Eye (tissue), 1 donor: ENCODE measurements at places on chromosomes 7 and 10.

DNA sequence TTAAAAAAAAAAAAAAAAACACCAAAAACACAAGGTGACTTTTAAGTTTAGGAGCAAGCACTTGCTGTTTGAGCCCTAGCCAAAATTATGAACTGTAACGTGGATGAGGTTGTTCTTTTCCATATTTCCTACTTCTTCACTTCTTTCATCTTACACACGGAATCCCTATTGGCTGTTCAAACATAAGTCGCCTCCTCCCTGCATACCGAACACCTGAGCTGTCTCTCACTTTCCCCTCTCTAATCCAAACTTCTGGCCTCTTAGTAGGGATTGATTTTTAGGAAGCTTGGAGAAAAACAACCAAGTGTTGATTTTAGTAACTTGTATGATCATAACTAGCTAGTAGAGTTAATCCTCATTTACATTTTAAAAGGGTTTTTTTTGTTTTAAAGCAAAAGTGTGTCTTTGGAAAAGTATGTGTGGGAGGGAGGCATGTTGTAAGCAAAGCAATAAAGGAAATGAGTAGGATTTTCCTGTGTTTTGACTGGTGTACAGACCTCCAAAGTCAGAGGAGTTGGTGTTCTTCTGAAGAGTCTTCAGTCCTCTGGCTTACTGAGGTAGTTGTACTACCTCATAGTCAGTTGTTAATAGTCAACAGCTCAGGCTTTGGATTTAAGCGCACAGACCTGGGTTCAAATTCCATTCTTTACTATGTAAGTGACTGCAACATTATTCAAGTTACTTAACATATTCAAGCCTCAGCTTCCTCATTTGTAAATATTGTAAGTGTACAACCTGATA is 39.3 kb downstream of the RABGEF1 start:
- DNase-seq: no peak

DNA sequence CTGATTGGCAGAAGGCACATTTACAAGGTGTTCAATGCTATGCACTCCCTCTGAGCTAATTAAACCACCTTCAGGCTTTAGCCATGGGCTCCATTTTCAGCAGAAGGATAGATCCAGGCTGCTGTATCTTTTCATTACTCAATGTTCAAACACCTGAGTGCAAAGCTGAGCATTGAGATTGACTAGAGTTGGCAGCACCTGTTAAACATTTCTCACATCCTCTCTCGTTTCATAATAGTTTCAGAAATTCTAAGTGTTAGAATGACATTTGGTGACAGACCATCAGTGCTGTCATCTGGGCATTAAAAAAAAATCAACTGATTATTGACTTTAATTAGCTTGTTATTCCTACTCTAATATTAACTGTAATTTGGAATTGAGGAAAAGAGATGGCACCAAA is 187.1 kb upstream of the SEMA3E start:
- no peak for DNase-seq

DNA sequence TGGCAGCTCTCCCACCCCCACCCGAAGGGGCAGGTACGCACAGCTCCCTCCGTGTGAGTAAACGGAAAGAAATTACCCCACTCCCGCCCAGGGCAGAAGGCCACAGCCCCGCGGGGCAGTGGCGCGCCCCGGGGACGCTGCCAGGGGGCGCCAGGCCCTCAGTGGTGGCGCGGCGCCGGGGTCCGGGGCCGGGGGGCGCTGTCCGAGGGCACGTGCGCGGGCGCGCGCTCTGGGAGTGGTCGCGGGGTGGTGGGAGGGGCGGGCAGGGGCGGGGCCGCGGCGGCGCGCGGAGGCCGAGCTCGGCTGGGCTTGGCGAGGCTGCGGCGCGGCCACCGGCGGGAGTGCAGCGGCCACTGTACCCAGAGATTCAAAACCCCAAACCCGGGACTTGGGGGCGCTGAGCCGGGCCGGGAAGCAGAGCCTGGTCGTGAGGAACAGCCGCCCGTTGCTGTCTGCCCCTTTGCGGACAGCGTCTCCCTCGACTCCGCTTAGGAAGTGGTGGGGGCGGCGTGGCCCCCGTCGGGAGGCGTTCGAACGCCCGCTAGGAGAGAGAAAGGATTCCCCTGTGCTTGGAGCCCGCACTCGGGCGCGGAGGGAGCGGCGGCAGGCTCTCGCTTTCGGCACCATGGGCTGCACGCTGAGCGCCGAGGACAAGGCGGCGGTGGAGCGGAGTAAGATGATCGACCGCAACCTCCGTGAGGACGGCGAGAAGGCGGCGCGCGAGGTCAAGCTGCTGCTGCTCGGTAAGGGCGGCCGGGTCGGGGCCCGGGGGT is at the start of gene GNAI1:
GNAI1 (plus strand) TSS at position 296 of the 773 bp plus-strand sequence; CDS start at position 626, 330 bp downstream.
- DNase-seq: peak; percentile 93

DNA sequence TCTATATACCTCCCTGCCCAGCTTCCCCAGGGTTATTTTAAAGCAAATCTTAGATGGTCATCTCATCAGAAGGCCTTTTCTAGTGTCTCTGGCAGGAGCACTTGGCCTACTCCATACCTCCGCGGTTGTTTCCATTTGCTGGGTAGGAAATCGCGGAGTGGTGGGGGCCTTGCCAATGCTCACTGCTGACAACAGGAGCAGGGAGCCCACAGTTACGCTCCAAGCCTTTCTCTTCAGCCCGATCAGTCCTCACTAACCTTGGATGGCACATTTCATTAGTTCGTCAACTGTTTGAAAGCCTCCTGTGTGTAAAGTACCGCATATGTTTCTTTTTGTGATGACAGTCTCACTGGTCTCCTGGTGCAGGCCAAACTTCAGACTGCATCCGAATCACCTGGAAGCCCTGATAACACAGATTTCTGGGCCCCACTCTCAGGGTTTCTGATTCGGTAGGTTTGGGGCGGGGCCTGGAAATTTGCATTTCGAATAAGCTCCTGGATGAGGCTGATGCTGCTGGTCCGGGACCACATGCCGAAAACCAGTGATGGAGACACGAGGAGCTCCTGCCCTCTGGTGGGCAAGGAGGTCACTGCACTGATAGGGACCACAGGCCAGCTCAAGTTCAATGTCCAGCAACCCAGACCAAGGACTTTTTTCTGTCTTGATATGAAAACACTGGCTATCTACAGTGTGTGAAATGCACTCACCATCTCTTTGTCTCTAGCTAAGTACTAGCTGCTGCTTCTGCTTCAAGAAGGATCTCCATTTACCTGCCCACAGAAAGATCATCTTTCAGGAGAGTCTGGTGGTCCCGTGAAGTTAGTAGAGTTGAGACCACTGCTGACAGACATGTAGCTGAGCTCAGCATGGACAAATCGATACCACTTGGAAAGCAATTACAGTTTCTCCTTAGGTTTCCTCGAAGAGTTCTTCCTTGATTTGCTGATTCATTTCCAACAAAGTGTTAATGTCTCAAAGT is 14.0 kb downstream of the LRGUK start:
- DNase-seq: peak; percentile 84

DNA sequence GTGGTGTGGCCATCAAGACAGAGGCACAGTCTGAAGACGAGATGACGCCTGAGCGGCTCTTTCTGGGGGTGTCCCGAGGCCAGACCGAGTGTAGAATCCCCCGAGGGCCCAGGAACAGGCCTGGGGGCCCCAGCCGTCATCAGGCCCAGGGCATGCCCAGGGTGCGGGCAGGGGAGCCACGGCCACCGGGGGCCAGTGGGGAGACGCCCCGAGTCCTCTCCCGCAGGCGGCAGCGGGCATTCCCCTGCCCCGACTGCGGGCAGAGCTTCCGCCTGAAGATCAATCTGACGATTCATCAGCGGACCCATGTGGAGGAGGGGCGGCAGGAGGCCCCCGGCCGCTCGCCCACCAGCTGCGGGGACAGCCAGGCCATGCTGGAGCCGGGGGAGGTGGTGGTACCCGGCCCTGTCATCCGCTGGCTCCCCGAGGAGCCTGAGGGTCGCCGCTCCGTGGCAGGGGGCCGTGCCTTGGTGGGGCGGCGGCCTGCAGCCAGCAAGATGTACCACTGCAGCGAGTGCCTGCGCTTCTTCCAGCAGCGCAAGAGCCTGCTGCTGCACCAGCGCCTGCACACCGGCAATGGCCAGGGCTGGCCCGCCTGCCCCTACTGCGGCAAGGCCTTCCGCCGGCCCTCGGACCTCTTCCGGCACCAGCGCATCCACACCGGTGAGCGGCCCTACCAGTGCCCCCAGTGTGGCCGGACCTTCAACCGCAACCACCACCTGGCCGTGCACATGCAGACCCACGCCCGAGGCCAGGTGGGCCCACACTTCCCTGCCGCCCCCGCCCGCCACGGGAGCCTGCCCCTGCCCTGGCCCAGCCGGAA is 19.7 kb downstream of the ZNF783 start:
- DNase-seq: no peak

DNA sequence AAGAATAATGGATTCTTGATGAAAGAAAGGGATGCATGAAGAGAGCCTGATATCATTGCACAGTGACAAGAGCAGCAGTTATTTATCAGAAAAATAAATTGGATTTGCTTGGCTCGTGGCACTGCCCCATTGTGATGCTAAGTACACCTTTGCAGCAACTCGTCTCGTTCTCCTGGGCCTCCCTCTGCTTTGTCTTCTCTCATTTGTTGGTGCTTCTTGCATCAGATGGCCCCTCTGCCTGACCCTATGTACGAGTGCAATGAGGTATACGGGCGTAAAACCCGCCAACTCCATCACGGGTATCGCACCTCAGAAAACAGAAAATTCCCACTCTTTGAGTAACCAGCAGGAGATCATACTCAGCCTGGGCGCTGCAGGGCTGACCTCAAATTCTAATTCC is 107.2 kb upstream of the C10orf90 start:
- no peak for DNase-seq

DNA sequence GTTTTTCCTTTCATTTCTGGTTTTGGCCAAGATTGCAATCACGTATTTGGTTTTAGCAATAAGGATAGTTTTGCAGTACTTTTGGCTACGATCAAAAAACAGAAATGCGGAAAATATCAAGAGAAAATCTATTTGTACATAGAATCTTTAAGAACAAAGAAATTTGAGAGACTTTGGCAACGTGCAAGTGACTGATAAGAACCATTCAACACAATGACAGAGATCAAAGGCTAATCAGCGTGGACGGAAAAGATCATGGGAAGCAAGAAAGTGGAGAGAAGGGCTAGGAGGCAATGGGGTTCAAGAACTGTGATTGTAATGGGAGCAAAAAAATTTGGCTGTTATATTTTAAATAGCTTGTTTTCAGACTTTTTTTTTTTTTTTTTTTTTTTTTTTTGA is 16.2 kb upstream of the LRRN3 start:
- DNase-seq: no peak

- no peak for DNase-seq
Observed at GRCh38 chr7:43834463-43835251, 34.7 kb downstream of the MRPS24 start.

DNA sequence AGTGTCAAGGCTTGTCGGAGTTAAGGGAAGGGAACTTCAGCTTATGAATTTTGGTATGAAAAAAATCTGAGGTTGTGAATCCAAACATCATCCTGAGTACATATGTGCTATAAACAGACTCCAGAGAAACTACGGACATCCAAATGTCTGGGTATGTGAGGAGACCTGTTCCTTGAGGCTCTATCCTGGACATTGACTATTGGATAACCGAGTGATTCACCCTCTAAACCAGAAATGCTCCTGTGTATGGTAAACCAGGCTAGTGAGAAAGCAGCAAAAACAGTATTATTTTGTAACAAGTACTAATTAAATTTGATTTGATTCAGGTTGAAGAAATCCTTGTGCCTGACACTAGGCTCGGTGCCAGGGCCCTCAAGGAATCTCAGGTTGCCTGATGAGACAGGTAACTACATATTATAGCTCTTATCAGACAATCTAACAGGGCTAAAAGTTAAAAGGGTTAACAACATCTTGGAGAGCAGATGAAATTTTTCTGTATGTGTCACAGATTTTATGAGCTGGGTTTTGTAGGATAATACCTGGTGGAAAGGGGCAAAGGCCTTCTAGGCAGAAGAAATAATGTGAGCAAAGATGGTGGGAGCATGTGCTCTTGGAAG is 10.4 kb upstream of the STOX1 start:
- DNase-seq: no peak
